Fibroblast of skin of right biceps (primary cell): ENCODE measurements at places on chromosomes 16 and 17.
A peak's percentile ranks its signal among the peaks of the same experiment; 100 is the strongest.

DNA sequence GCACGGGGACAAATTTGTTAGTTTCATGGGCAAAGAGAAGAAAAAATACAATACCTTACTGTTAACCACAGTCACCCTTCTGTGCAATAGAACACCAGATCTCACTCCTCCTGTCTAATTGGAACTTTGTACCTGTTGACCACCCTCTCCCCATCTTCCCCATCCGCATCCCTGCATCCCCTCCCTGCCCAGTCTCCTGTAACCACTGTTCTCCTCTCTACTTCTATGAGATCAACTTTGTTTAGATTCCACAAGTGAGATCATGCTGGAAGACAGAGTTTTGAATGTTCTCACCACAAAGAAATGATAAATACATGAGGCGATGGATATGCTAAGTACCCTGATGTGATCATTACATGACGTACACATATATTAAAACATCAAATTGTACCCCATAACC lies 47.7 kb downstream of the CLEC16A start:
- DNase-seq: peak; percentile 80

DNA sequence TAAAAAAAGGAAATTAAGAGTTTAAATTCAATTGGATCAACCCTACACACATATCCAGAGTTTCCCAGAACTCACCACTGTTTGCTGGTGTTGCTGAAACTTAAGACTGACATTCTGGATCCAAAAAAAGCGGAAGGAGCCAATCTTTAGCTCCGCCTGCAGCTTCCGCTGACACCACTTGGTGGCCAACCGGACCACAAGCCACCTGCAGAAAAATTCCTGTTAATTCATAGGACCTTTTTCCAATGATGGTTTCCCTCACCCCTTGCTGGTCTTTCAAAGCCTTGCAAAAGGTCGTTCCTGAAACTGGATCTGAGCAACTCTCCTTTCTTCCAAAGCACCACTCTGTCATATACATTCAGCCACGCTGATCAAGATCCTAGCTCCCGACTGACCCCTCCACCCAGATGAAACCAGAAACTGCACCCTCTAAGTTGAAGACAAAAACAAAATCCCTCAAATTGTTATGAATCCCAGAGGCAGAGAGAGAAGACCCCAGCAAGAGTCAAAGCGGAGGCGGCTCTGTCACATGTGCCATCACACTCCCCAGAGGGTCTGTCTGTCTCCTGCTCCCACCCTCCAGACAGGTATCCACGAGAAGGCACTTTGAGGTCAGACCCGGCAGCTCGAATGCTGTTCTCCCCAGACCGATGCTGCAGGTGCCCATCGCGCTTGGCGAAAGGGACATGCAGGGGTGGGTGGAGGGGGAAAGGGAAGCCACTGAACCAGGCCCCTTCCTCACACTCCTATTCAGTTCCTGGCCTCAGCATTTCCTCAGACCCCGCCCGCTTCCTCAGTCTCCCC lies 773 bp downstream of the BLTP2 start:
- peak; percentile 34 for DNase-seq

GRCh38 chr17:57355090-57355859 lies 99.0 kb downstream of the MSI2 start:
- no peak for DNase-seq

DNA sequence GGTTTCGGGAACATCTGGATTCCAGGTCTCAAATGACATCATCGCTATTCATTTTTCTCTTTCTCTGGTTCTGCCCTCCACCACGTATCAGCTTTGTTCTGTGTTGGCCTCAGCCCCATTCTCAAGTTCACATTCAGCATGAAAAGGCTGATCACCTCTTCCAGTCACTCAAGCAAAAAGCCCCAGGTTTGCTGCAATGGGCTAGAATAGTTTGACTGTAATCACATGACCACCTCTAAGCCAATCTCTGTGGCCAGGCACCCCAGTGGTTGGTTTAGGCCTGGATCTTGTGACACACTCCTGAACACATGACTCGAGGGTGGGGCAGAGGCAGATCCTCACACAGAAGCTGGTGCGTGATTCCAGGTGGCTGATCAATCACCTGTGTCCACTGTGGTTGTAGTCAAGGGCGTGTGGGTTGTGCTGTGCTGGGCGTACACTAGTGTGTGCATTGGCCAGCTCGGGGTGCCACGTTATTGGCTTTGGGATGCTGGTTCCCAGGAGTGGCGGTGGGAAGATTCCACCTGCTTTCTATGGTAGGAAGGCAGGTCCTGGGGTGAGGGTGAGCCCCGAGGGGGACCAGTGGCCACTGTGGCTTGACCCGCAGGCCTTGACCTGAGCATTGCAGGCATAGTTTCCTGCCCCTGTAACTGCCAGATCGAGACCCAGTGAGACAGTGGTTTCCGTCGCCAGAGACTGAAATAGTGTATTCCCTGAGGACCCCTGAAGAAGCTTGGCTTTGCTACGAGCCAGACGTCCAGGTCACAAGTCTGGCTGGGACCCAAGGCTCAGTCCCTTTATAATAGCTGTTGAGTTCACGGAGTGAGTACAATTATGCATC lies 12.0 kb downstream of the EEF2K start:
- DNase-seq: no peak

GRCh38 chr16:55039931-55040330 lies 109.3 kb downstream of the IRX5 start:
- DNase-seq: no peak

GRCh38 chr17:42548070-42548837 lies 4.5 kb upstream of the HSD17B1 start:
- DNase-seq: peak; percentile 59

DNA sequence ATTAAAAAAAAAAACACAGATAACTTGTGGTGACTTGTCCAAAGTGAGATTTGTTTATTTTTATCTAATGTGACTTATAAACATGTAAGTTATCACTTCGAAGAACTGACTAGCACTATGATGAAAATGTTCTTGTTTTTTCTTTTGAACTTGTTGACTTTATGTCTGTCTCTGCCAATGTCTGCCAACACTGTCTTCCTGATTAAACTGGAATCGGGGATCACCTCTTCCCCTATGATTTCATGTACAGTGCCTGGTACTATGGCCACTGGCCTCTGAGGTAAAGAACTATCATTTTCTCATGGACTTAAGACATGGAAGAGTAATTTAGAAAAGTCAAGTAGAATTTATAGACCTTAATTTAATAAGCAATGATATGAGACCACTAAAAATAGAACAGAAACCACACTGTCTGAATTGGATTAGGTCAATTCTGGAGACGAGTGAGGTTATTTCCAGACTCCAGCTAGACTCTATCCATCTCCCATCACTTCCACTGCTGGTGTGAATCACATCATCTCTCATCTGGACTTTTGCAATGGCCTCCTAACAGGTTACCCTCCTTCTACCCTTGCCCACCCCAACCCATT lies 8.9 kb downstream of the C17orf78 start:
- no peak for DNase-seq

DNA sequence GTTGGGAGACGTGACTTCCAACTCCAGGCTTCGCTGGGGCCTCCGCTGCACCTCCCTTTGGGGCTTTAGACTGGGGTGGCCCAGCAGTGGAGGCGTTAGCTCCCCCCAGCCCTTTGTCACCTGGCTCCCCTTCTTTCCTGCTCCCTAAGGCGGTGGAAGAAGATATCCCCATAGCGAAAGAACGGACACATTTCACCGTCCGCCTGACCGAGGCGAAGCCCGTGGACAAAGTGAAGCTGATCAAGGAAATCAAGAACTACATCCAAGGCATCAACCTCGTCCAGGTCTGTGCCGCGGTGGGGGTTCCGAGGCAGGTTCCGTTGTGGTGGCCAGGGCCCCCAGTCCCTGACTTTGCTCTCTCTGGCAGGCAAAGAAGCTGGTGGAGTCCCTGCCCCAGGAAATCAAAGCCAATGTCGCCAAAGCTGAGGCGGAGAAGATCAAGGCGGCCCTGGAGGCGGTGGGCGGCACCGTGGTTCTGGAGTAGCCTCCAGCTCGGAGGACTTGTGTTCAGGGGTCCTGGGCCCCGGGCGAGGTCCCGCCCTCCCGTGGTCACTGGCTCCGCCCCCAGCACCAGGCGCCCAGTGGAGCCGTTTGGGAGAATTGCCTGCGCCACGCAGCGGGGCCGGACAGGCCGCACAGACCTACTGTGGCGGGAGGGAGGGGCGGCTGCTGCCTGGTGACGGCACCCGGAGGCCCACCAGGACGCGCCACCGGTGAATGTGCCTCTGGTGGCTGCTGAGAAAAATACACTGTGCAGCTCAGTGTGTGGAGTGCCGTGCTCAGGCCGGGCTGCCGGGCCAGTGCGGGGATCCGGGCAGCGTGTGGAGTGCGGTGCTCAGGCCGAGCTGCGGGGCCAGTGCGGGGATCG lies 3.8 kb downstream of the MRPL12 start:
- DNase-seq: no peak
